ENCODE measurements at places on chromosomes 11 and 22. TPM values are rescaled to one million over a fixed set of nuclear protein-coding genes. Genes with fewer than 3 reads are reported as not detected.

DNA sequence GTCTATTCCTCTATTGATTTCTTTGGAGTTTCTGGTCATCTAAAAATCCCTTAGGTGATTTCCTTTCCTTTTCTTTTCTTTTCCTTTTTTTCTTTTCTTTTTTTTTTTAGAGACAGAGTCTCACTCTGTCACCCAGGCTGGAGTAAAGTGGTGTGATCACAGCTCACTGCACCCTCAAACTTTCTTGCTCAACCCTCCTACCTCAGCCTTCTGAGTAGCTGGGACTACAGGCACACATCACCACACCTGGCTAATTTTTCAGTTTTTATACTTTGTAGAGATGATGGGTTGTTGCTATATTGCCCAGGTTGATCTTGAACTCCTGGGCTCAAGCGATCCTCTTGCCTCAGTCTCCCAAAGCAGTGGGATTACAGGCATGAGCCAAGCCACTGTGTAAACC lies 1.9 kb upstream of the C11orf52 start:
- no peak for DNase-seq

GRCh38 chr11:62999649-63000048 lies 14.9 kb upstream of the SLC22A6 start:
- DNase-seq = no peak

GRCh38 chr11:76455931-76456330 lies 11.1 kb downstream of the EMSY start:
- DNase-seq = no peak

GRCh38 chr11:109926941-109927340 lies 166.3 kb upstream of the ZC3H12C start:
- no peak for DNase-seq

DNA sequence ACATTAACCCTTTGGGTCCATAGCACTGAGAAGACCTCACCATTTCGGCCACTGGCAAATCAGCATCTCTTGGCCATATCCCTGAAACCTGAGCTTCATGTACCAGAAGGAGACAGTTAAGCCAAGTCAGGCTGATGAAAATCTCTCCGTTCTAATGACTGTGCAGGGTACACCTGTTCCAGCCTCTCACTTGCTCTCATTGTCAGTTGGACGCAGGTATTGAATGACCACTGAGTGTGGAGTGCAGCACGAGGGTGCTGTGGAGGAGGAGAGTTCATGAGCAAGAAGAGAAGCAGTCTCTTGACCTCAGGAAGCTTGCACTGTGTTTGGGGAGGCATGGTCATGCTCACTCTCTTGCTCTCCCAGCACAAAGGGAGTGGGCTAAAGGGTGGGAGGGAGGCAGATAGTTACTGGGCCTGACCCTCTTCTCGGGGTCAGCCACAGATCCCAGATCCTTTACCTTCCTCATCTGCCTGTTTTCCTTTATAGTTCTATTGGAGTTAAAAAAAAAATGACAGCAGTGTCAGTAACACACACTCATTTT lies 65.2 kb downstream of the ZBTB16 start:
- DNase-seq = no peak

DNA sequence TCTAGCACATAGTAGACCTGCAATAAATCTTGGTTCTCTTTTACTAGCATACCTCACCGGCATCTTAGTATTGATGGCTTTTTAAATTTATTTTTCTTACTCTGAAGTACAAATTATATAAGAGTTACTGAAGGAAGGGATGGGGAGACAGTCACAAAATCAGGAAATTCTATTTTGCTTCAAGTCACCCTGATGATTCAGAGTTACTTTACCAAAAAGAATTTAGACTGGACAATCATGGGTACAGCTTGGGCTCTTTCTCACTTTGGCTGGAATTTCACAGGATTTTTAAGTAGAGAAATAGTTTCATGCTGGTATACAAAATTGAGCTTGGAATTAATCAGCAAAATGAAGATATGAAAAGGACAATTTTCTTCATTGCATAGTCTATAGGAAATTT lies 919.2 kb downstream of the METTL15 start:
- no peak for DNase-seq

DNA sequence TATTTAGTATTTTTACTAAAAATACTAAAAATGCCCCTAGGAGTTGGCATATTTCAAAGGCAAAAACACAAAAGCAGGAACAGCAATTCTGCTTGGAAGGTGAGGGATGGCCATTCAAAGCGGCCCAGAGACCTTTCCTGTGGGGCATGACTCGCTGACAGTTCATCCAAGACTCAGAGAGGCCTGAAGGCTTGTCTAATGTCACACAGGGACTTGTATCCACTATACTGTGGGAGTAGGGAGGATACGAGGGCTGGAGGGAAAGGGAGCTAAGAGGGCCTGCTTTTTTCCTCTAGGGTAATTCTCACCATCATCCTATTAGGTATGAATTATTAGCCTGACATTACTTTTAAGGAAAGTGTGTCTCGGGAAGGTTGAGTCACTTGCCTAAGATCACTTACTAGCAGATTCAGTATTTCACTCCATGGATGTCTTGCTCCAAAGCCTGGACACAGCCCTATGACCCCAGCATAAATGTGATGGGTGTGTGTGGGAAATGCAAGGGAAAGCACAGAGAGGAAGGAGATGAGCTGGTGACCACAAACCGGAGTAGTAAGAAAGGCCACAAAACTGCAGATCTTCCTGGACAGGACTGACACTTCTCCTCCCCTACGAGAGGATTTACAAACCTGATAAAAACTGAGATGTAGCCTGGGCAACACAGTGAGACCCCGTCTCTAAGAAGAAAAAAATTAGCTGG lies 16.7 kb upstream of the UCP3 start:
- no peak for DNase-seq

DNA sequence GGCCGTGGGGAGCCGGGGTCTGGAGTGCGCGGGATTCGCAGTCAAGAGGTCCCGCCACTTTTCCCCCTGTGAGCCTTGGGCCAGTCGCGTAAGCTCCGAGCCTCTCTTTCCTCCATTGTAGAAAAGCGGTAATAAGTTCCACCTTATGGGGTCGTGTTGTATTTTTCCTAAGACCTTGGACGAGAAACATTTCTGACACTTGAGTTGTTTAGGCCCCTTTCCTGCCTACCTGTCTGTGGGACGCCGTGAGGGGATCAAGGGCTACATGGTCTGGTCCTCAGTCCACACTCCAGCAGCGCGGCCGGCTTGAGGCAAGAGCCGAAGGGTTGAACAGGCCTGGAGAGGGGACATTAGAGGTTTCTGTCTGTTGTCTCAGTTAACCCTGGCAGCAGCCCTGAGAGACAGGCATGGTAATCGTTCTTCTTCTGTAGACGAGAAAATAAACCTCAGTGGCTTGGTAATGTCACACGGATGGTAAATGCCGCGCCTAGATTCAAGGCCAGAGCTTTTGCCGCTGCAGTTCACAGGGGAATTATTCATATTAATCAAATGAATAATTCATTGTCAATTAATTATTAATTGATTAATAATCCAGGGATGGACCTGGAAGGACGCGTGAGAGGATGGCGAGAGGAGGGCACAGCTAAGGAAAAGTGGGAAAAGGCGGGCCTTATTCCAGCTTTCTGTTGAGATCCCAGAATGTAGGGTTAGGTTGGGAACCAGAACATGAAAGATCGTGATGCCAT lies 545 bp downstream of the FEN1 start:
- no peak for DNase-seq

DNA sequence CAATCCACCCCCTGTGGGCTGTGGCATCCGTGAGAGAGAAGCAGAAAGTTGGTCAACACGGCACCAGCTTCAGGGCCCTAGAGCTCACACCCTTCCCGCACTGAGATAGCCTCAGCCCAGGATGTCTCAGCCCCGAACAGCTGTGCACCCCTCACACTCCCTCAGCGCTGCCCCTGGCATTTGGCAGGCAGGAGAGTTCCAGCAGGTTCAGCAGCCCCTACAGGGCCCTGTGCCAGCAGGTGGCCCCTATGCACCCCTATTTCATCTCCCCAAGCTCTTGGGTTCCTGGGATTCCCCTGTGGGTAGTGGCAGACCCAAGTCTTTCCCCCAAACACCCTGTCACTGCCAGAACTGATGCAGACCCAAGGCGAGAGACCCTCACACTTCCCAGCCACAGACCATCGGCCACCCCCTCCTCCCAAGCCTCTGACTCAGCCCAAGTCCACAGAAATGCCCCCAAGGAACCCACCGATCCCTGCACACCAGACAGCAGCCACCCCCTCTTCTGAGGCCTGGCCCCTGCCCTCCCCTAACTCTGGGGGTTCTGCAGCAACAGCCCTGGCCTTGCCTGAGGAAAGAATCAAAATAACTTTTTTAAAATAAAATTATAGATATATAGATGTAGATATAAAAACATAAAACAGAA lies 183.6 kb downstream of the IGLL1 start:
- no peak for DNase-seq

- DNase-seq = no peak
Measured at GRCh38 chr11:22742157-22742613, 75.8 kb downstream of the GAS2 start.

DNA sequence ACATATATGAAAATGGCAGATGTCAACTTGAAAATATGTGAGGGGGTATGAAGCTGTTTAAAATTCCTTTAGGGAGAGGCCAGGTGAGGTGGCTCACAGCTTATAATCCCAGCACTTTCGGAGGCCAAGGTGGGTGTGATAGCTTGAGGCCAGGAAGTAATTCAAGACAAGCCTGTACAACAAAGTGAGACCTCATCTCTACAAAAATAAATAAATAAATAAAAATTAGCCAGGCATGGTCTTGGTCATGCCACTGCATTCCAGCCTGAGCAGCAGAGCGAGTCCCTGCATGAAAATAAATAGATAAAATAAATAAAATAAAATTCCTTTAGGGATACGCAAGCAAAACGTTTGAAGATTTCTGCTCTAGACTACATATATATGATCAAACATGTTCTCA lies 38.1 kb upstream of the FAM181B start:
- DNase-seq = no peak

DNA sequence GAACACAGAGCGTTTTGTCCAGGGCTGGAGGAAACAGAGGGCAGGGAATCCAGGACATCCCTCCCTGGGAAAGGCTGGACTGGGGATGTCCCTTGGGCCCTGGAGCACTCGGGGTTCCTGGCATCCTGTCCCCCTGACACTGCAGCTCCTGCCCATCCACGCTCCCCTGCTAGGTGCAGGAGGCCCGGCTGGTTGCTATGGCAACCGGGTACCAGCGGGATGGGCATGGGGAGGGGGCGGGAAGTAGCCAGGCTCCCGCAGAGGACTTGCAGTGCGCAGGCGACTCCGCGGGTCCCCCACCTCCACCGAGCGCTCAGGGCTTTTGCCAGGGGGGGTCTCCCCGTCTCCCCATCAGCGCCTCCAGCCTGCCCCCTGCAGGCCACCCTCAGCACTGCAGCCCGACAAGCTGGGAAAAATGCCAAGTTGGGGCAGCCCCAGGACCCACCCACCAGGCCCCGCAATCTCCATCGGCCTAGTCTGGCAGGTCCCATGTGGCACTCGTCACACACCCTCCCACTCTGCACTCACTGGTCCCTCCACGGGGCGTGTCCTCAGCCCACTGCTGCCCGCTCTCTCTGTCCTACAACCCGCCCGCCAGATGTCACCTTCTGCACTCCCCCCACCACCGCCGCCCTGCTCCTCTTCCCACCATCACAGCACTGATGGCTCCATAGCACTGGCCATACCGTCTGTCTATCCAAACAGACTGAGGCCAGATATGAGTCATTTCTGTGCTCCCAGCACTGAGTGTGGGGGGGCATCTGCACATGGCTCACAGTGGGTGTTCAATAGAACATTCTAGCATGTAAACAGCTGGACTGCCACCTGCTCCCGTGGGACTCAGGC lies 31.5 kb downstream of the KIAA0930 start:
- peak; percentile 36 for DNase-seq

DNA sequence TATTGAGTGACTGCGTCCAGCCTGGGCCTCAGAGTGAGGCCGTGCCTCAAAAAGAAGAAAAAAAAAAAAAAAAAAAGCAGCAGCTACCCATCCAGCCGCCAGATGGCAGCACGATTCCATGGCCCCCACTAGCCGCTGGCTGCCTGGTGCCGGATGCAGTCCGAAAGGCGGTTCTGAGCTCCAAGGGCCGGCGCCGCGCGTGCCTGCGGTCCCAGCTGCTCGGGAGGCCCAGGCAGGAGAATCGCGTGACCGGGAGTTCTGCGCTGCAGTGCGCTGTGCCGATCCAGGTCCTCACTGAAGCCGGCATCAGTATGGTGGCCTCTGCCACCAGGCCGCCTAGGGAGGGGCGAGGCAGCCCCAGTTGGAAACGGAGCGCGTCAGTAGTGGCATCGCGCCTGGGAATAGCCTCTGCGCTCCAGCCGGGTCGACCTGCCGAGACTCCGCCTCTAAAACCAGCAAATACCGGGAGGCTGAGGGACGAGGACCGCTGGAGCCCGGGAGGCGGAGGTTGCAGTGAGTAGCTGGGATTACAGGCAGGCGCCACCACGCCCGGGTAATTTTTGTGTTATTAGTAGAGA lies 19.3 kb downstream of the SCARF2 start:
- peak; percentile 76 for DNase-seq

GRCh38 chr11:113184498-113184897 lies 129.9 kb upstream of the TTC12 start:
- no peak for DNase-seq

DNA sequence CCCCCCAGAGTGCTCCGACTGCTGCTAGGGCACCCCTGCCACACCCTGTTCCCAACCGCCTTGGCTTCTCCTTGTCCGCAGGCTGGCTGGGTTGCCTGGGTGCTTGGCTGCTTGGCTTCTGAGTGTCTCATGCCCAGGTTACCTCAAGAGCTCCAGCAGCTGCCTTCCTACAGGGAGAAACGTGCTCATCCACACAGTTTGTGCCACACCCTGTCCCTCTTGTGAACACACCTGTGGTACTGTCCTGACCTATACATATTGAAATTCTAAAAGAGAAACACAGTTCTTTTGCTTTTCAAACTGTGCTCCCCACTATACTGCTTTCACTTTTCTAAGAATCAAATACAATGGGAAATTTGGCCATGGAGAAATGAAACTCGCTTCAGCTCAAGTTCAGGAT lies 191.4 kb downstream of the DBX1 start:
- no peak for DNase-seq

GRCh38 chr11:1345737-1346513 lies 36.5 kb upstream of the TOLLIP start:
- no peak for DNase-seq

DNA sequence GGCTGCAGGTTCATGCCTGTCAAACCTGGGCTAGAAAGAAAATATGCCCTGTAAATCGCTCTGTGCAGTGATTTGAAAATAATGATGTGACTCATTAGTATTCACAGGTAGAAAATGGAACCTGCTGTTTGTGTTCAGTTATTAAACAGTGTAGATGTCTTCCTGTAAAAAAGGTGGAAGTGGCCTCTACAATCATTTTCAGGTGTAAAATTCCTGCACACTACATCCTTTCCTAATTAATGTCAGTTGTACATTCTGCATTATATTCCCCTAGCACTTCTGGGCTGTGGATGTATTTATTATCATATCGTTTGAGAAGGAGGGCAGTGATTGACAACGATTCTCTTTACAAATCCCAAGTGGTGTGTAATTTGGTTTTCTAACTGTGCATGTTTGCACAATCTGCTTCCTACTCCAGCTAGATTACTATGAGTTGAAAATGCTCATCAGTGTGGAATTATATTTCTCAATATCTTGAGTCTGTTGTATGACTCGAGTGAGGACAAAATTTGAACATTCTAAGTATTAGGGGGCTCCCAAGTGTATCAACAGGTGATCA lies 454.0 kb upstream of the DDI1 start:
- no peak for DNase-seq

The KDM4E gene
- not detected for total RNA-seq

The COMMD9 gene
- 42.6 TPM for total RNA-seq

The OVOL1 gene
- not detected for total RNA-seq

The APOL4 gene
- total RNA-seq = not detected

The F2 gene
- total RNA-seq = 0.18 TPM

The TNNT3 gene
- 37.1 TPM for total RNA-seq

The PRDX5 gene
- total RNA-seq = 55.2 TPM

The KRTAP5-2 gene
- not detected for total RNA-seq

The INSC gene
- total RNA-seq = not detected

The SCARF2 gene
- 2.0 TPM for total RNA-seq

The ZBTB16 gene
- 5.9 TPM for total RNA-seq

The SMPD1 gene
- total RNA-seq = 70.0 TPM

The APOA4 gene
- total RNA-seq = not detected

Measured in naive thymus-derived CD4-positive, alpha-beta T cell (primary cell).